ENCODE measurements at places on chromosomes 6 and 20. TPM values are rescaled to one million over a fixed set of nuclear protein-coding genes. Genes with fewer than 3 reads are reported as not detected.
A peak's percentile ranks its signal among the peaks of the same experiment; 100 is the strongest.

Gene PAX1
- not detected for total RNA-seq

- DNase-seq, result no peak
Measured at GRCh38 chr6:5507131-5507681, 245.9 kb downstream of the FARS2 start.

DNA sequence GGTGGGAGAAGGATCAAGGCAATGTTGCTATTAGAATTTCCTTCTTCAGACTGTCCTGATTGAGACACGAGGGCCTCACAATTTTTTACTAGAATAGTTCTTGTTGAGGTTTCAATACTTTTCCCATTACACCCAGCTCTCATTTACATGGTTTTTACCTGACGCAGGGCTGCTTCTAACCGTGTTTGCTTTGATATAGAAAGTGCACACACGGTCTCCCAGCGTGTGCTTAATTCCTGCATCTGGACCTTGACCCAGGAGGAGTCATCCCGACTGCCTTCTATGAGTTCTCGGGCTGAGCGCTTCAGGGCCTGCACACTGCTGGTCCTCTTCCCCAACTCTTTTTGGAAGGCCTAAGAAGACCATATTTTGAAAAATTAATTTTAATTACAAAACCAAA, 160.2 kb downstream of the DST start:
- no peak for DNase-seq

- DNase-seq, result no peak
Measured at GRCh38 chr6:116697480-116697879, 16.5 kb downstream of the KPNA5 start.

Gene TFAP2D
- total RNA-seq, result not detected

GRCh38 chr6:4727217-4727616, 49.0 kb upstream of the CDYL start:
- DNase-seq, result no peak

- DNase-seq, result peak; percentile 56
Measured at GRCh38 chr6:170093276-170093657, 197.6 kb downstream of the DLL1 start.

- DNase-seq, result no peak
Measured at GRCh38 chr6:11835065-11835464, 56.5 kb upstream of the ADTRP start.

- DNase-seq, result no peak
Measured at GRCh38 chr6:53829698-53830221, 35.0 kb downstream of the LRRC1 start.

Gene CD93
- total RNA-seq, result 88.2 TPM

Gene RAET1L
- total RNA-seq, result not detected

- no peak for DNase-seq
Measured at GRCh38 chr6:130760006-130760405, 67.2 kb upstream of the SMLR1 start.

- no peak for DNase-seq
Measured at GRCh38 chr6:44120692-44121443, 6.4 kb downstream of the MRPL14 start.

GRCh38 chr6:1053586-1053985, 258.3 kb upstream of the FOXQ1 start:
- DNase-seq, result no peak

Gene NKAIN4
- not detected for total RNA-seq

DNA sequence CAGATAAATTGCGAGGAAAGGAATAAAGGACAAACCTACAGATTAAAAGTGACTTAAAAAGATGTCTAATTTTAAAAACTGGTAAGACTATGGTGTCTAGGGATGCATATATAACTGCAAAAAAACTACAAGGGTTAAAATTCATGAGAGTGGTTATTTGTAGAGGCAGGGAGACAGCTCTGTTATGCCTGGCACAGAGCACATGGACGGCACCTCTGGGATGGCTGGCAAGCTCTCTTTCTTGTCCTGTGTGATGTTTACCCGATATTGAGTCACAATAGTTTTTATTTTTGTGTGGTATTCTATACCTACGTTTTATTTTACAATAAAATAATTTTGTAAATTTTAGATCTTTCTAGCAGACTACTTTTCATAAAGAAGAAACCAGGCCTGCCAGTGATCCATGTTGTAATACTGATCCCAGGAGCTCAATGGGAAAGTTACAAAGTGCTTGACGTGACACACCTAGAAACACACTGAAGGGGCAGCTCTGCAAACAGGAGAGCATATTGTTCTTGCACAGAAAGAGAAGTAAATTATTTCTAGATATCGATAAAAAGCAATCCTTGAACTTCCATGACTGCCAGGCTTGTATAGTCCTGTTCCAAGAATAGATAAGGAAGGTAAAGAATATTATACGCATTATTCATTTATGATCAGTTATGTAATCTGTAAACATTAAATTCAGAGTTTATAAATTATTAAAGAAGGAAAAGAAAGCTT, 290.0 kb downstream of the PTPRK start:
- no peak for DNase-seq

GRCh38 chr6:130885392-130886192, 58.4 kb downstream of the SMLR1 start:
- no peak for DNase-seq

DNA sequence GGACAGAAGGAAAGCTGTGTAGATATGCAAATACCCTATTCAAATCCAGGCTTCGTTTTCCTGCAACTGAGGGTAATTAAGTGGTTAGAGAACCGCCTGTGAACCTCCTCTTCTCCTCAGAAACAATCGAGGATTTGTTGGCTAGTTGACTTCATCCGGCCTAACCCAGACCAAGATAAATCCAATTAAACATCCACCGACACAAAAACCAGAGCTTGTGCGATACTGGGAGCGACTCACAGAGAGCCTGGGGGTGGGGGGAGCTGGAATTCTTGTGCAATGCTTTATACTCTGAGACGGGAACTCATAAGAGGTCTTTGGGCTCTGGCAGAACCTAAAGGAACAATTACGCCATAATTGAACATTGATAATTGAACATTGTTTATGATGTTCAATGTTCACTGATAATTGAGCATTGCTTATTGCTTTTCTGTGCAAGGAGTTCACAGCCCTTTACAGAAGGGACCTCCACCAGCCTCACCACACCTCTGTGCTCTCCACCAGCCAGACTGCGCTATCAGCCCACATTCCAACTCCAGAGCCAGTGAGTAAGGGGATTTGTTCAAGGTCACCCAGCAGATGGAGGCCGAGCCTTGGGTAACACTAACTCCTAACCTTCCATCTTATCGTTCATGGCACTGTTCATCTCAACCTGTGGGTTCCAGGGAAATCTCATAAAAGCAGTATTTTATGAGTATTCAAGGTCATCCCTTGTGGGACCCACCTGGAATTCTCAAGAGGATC, 429.6 kb upstream of the JARID2 start:
- DNase-seq, result no peak

DNA sequence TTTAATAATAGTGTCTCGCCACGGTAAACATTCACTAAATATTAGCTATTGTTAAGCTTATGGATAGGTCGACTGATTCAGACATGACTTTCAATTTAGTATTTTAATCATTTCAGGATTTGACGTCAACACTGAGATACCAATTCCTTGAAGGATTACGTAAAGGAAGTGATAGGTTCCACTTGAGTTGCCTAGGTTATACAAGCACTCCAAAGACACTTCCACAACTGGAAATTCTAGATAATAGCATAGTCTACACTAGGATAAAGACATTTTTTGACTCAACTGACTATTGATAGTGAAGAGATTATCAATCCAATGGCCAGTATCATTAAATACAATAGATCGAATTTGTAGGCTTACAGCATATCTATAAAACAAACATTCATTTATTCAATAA, 63.9 kb upstream of the NHSL1 start:
- no peak for DNase-seq

- no peak for DNase-seq
Measured at GRCh38 chr20:63868264-63868663, 3.2 kb downstream of the TPD52L2 start.

DNA sequence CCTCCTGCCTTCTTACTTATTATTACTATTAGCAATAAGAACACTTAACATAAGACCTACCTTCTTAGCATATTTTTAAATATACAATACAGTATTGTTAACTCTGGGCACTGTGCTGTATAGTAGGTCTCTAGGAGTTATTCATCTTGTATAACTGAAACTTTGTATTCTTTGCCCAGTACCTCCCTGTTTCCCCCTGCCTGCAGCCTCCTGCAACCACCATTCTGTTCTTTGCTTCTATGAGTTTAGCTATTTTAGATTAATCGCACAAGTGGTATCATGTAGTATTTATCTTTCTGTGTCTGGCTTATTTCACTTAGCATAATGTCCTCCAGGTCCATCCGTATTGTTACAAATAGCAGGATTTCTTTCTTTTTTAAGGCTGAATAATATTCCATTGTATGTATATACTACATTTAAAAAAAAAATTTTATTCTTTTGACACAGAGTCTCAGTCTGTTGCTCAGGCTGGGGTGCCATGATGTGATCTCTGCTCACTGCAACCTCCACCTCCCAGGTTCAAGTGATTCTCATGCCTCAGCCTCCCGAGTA, 4.4 kb downstream of the C6orf89 start:
- no peak for DNase-seq

- DNase-seq, result no peak
Measured at GRCh38 chr6:3517350-3517749, 60.5 kb upstream of the SLC22A23 start.

Gene MLN
- not detected for total RNA-seq

DNA sequence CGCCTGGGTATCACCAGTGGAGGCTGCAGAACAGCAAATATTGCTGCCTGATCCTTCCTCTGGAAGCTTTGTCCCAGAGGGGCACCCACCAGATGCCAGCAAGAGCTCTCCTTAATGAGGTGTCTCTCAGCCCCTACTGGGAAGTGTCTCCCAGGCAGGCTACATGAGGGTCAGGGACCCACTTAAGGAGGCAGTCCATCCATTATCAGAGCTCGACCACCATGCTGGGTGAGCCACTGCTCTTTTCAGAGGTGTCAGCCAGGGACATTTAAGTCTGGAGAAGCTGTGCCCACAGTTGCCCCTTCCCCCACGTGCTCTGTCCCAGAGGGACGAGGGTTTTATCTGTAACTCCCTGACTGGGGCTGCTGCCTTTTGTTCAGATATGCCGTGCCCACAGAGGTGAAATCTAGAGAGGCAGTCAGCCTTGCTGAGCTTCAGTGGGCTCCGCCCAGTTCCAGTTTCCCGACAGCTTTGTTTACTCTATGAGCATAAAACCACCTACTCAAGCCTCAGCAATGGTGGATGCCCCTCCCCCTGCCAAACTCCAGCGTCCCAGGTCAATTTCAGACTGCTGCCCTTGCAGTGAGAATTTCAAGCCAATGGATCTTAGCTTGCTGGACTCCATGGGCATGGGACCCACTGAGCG, 25.9 kb upstream of the AIG1 start:
- DNase-seq, result no peak

DNA sequence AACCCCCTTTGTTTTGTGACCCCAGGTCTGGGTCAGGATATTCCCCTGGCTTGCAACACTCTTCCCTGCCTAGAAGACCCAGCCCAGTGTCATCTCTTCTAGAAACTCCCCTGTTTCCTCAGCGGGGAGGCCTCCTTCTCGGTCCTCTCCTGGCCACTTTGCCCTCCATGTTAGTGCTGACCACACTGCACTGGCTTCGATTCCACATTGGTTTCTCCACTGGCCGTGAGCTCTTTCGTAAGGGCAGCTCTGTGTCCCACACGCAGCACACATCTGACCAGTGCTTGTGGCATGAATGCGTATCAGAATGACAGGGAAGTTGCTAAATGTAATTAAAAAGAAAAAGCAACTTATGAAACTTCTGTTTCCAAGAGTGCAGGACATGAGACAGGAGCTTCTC, 49.4 kb upstream of the FNDC1 start:
- DNase-seq, result no peak

Gene CCN6
- total RNA-seq, result not detected

DNA sequence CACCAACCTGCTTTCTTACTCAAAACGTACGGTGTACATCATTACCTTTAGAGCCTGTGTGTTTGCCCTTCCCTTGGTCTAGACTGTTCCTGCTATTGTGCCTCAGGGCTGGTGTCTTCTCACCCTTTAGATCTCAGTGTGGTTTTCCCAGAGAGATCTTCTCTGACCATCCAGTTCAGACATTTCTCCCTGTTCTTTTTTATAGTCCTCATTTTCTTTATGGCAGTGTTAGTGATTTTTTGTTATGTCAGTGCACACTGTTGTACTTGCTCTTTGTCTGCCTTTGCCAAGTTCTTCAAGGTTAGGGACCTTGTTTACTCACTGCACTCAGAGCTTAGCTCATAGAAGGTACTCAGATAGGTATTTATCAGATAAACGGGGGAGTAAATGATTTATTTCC, 82.8 kb downstream of the ATRN start:
- DNase-seq, result no peak

Gene RIPPLY2
- total RNA-seq, result not detected

GRCh38 chr6:40395066-40395697, 192.0 kb downstream of the LRFN2 start:
- no peak for DNase-seq

- DNase-seq, result no peak
Measured at GRCh38 chr20:53943522-53944291, 126.7 kb downstream of the BCAS1 start.

DNA sequence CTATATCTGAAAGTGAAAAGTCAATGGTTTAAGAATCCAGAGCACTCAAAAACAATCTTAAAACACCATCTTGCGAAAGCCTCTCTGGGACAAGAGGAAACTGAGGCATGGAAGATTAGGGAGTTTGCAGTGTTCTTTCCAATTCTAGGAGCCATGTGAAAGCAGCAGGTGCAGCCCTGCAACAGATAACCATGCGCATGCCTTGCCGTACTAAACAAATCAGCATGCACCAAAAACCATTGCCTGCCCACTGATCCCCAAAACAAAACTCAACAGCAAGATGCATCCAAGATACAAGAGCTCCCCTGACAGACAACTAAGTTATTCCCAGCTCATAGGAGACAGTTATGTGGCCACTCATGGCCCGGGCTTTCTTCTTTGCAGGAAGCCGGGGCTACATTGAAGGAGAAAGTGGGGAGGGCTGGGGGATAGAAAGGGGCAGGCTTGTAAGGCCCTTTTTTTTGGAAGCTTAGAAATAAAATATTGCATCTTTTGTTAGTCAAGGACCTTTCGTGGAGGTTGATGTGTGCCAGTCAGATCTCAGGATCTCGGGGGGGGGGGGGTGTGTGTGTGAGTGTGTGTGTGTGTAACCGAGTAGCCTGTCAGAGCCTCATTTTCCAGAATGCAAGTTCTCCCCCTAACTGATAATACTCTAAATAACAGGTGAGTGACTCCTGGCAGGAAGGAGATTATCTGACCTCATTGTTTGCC, 178.4 kb downstream of the MBOAT1 start:
- DNase-seq, result no peak

- DNase-seq, result no peak
Measured at GRCh38 chr6:24069526-24069925, 56.5 kb upstream of the NRSN1 start.

GRCh38 chr6:151437401-151437800, 14.5 kb downstream of the RMND1 start:
- no peak for DNase-seq

Gene OR2J3
- not detected for total RNA-seq
